Cardiac fibroblast (primary cell): ENCODE measurements at places on chromosomes 12 and 14.

DNA sequence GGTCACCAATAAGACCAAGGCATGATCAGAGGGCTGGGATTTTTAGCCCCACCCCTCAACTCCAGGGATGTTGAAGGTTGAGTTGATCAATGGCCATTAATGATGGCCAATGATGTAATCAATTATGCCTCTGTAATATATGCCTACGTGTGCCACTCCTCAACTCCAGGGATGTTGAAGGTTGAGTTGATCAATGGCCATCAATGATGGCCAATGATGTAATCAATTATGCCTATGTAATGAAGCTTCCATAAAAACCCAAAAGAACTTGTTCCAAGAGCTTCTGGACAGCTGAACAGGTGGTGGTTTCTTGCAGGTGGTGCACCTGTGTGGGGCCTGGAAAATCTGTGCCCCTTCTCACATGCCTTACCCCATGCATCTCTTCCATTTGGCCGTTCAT lies 33.2 kb downstream of the KLRG1 start:
- no peak for DNase-seq

DNA sequence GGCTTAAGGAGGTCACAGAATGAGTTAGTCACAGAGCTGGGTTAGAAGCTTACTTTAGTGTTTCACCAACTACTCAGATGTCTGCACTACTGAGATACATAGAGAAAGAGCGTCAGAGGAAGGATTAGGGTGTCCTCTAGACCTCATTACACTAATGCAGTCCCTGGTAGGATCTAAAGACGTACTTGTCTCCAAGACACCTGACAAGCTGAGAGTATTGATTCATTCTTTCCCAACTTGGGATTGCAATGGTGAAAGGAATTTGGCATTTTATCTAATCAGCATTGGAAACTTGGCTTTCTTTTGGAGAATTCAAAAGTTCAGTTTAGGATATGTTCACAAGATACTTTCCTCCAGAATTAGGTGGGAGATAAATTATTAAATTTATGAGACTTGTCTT lies 402.1 kb downstream of the ZFP36L1 start:
- peak; percentile 57 for DNase-seq

DNA sequence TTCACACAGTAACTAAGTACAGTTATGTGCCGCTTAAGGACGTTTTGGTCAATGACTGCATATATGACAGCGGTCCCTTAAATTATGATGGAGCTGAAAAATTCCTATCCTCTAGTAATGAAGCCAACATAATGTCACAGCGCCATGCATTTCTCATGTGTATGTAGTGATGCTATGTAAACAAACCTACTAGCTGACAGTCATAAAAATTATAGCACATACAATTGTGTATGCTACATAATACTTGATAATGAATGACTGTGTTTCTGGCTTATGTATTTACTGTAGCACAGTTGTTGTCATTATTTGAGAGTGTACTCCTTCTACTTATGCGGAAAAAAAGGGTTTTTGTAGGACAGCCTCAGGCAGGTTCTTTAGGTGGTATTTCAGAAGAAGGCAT lies 99.7 kb downstream of the DACT1 start:
- DNase-seq, result peak; percentile 12

GRCh38 chr12:130286041-130286440 lies 51.6 kb upstream of the PIWIL1 start:
- DNase-seq, result no peak

DNA sequence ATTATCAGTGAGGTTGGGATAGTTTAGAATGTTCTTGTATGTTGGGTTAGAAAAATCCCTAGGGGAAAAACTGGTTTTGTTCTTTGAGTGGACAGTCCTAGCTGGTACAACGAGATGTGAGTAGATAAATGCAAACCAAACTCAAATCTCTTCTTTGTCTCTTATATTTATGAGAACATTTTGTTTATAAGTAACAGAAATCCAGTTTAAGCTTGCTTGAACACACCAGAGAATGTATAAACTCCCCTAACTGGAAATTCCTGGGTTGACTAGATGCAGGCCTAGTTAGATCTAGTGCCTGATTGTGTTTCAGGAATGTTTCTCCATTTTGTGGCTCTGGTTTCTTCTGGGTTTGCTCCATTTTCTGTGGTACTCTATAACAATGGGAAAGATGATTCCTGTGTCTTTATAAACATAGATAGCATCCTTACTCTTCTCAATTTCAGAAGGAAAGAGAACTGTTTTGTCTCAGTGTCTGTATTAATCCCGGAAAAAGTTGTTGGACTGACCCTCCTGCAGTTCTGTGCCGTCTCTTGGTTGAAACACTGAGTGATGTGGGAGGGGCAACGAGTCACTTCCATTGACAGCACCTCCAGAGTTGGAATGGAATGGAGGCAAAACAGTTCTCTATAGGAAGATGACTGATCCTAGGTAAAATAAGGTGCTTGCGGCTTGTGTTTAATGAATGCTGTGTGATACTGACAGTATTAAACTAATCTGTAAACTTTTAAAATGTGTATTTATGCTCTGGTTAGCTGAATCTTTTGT lies 244.8 kb downstream of the TMTC2 start:
- DNase-seq, result no peak

- DNase-seq, result no peak
Measured at GRCh38 chr12:9843407-9843806, 16.1 kb downstream of the KLRF1 start.

- peak; percentile 36 for DNase-seq
Measured at GRCh38 chr12:39372929-39373328, 70.0 kb downstream of the KIF21A start.

- DNase-seq, result no peak
Measured at GRCh38 chr12:56699020-56699661, 11.1 kb upstream of the PTGES3 start.

DNA sequence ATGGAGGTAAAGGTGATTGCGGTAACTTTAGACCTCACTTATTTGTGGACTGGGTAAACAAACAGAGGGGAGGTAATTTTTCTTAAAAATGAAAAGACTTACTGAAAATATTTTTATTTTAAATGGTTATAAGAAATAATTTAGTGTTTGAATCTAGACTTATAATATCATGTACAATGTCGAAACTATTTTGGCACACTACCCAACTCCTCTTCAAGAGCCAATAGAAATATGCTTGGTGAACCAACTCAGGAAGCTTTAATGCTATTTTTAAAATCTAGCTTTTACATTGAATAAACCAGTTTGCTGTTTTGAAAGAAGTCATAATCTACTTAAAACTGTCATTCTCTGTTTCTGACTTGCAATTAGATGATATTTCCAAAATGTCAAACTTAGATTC lies 175.8 kb upstream of the NPAS3 start:
- peak; percentile 86 for DNase-seq

- DNase-seq, result peak; percentile 26
Measured at GRCh38 chr12:131928080-131928710, 881 bp upstream of the PUS1 start.

DNA sequence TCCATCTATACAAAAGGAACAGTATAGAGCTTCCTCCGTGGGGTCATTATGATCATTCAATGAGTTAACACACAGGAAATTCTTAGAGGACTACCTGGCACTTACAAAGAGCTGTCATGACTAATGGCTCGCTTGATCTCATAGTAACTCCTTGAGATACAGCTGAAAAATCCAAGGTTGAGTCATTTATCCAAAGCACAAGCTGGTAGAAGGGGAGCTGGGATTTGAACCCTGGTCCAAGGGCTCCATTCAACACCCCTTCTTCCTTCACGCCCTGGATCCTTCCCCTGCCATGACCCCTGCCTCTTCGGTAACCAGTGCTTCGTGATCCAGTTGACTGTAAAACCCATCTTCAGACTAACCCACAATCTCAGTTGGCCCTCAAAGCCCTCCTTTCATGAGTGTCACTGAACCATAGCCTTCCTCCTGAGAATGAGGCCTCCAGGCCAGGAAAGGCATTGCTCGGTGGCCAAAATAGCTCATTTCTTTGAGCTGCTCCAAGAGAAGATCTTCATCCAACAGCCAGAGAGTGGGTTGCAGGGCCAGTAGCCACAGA lies 7.8 kb downstream of the ZFP36L1 start:
- DNase-seq, result peak; percentile 96

DNA sequence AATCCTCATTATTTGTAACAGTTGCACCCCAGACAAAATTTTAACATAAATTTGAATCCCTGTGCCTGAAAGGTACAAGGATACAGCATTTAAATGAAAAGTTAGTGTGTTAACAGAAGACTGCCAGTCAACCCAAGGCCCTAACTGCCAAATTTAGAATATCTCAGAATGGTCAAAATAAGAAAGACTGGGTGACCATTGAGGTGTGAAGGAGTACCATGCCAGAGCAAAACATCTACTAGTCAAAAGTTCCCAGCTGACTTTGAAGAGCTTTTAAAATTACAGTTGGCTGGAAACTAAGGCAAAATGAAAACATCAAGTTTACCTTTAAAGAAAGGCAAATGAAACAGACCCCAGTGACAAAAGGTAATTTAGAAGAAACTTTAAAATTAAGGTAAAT lies 18.4 kb downstream of the SAV1 start:
- DNase-seq, result no peak

- DNase-seq, result no peak
Measured at GRCh38 chr12:123100450-123100849, 50.4 kb downstream of the PITPNM2 start.

GRCh38 chr12:15562263-15562662 lies 226.9 kb downstream of the EPS8 start:
- DNase-seq, result no peak

DNA sequence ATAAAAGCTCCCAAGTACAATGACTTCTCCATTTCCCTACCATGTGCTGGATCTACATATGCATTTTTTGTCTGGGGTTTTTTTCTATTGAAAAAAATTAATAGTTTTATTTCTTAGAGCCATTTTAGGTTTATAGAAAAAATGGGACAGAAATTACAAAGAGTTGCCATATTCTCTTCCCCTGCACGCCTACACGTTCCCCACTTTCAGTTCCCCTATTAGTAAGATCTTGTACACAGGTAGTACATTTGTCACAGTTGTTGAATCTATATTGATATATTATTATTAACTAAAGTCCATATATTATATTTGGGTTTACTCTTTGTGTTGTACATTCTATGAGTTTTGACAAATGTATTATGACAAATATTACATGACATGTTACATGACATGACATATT lies 35.7 kb downstream of the SIX6 start:
- DNase-seq, result no peak

- no peak for DNase-seq
Measured at GRCh38 chr14:51545396-51545795, 106.3 kb upstream of the FRMD6 start.

DNA sequence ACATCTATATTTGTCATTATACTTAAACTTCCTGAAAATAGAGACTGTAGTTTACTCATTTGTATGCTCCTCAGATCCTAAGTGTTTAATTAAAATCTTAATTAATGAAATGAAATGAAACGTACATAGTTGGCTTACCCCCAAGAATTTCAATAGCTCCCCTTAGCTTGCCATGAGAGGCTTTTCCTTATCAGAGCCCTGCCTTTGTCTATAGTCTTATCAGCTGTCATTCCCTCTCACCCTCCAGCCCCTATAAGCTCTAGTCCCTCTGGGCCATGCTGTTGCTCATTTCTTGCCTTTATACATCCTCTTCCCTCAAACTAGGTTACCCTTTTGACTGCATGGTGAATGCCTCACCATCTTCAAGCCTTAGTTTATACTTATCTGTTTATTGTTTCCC lies 1.1 kb upstream of the RTRAF start:
- DNase-seq, result no peak

- DNase-seq, result no peak
Measured at GRCh38 chr12:8058506-8058905, 7.7 kb downstream of the C3AR1 start.

DNA sequence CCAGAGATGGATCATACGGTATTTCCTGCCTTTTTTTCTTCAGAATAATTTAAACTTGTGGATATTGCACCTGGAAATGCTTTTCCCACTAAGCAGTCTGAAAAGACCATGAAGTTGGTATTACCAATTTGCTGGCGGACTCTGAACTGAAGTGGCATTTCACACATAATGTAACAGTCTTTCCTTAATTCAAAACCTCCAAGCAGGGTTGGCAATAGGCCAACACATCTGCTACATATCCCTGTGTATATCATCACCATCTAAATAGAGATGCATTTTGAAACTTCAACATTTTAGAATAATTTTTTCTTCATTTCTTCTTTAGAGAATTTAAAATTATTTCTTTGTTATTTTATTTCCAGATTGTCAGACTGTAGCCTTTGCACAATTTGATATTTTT lies 100.5 kb downstream of the TSPAN8 start:
- no peak for DNase-seq
